ENCODE measurements at places on chromosomes 6 and 20.

DNA sequence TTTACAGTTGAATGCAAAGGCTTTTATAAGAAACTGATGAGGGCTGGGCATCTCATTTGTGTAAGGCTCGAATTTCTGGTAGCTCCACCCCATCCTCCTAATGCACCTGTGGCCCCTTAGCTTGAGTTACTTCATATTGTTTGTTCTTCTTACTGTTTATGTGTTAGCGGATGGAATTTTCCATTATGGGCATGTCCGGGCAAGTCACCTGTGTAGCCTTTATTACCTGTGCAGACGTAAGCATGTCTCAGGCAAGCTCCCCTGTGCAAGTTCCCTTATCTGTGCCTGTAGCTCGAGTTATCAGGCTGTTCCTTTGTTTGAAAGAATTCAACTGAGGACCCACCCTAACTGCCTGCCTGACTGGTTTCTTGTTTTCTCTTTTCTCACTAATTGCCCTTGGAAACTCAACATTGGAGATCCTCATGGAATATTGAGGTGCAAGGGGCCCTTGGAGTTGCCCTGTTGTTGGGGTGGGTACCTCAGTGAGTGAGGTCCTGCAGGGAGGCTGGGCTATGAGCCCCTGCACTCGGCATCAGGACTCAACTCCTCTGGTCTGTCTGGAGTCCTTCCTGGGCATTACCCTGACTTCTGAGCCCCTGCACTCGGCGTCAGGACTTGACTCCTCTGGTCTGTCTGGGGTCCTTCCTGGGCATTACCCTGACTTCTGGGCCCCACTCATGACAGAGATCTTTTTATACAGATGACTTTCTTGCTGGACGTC, 207.9 kb upstream of the SULF2 start:
- no peak for DNase-seq

GRCh38 chr6:46378161-46378881, 112.9 kb downstream of the RCAN2 start:
- DNase-seq: no peak

DNA sequence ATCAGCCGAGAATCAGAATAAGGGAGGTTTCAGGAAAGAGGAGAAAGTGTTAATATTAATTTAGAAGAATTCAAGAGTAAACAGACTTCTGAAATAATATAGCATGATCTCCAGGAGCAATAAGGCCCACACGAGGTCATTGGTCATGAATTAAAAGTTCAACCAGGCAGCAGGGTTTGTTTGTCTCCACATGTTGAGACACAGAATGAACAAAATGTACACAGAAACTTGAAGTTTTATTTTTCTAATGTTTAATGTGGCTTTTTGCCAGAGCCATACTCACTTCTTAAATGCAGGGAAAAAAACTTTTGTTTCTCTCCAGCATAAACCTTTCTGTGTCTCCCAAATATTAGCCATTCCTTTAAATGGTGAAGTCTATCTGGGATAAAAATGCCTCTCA, 504.5 kb downstream of the HDGFL1 start:
- DNase-seq: no peak

- no peak for DNase-seq
Measured at GRCh38 chr20:21301940-21302663, 1.0 kb upstream of the XRN2 start.

DNA sequence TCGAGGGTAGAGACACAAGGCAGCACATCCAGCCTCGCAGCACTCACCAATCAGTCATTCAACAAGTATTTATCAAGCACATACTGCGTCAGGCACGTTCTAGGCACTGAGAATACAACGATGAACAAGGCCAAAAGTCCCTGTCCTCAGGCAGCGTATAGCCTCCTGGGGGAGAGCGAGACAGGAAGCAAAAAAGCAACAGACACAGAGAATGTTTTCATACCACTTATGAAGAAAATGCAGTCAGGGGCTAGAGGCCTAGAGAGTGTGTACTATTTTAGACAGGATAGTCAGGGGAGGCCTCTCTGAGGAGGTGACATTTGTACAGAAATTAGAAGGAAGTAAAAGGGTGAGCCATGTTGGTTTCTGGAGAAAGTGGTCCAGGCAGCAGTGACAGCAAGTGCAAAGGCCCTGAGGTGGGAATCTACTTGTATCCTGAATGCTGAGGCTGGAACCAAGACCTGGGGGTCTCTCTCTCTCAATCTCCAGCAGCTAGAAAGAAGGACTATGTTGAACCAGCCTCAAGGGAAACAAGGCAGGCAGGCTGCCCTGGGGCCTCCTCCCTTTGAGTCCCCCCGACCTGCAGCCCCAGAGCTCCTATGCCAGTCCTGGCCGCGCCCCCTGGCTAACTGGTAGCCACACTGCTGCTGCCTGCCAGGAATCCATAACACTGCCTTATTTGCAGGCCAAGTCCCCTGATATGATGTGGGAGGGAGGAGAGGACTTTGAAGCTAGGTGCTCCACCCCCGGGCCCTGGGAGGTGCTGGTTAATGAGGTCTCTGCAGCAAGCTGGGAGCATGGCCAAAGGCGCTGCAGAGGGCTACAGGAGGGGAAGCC, 151.2 kb downstream of the GRM4 start:
- no peak for DNase-seq

DNA sequence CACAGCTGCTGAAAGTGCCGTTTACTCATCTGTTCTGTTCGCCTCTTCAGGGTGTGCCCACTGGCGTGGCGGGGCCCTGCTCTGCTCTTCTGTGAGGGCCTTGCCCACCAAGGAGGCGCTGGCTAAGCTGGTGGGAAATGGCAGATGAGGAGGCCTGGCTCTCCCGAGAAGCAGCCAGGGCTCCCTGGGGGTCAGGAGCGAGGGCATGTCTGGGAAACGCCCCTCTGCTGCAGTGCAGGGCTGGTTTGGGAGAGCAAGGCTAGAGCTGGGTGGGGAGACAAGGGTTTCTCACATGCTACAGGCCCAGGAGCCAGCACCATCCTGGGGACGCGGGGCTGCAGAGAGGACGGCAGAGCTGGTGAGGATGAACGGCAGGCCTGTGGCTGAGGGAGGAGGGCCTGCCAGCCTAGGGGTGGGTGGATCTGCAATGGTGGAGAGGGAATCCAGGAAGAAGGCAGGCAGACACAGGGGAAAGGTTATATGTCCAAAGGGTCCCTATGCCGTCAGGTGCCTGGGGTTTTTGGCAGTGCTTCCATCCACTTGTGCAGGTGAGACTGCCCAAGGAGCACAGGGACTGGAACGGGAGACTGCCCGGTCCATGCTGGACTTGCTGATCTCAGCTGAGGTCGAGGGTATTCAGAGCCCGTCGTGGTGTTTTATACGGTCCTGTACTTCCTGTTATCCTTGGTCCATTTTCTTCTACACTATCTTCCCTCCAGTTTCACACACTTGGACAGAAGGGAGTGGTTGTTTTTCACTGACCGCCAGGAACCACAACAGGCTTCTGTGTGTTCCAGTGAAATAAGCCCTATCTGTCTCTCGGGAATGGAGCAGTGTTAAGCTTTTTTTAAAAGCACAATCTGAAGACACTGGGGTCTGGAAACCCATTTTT, 119.2 kb downstream of the SYCP2 start:
- no peak for DNase-seq

- no peak for DNase-seq
Measured at GRCh38 chr6:124982669-124983068, 20.4 kb downstream of the RNF217 start.

DNA sequence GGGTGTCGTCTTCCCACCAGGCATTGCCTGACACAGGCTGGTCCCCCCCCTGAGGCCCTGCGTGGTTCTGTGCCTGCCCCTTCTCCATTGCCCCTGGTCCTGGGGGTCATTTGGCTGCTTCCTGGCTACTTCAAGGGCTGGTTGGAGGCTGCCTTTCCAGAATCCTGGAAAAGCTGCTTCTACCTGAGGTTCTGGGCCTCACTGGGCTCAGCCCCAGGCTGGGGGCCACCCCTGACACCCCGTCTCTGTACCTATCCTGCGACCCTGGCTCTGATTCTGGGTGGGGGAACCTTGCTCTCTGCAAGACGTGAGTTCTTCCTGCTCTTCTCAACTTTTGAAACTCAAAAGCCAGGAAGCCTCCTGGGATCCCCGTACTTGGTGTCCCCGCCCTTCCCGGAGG, 149.3 kb upstream of the PTPN1 start:
- DNase-seq: no peak

DNA sequence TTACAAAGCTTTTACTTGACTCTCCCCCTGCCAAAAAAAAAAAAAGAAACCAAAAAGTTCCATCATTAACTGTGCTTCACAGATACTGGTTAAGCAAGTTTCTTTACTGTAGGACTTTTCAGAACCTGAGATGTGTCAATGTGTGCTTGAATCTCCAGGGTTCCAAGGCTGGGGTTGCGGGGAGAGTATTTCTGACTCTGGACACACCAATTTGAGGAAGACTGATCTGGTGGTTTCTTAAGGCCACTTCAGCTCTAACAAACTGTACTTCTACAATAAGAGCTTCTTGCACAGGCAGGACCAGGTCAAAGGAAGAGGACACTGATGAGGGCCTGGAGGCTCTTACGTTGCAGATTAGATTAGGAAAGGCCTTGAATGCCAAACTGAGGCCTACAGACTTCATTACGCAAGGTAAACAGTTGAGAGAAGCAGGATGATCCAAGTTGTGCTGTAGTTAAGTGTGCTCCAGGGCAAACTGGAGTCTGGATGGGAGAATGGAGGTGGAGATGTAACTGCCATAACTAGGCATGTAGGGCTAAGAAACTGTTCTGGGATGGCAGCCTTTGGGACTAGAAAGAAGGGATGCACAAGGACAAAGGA, 24.4 kb downstream of the COMMD7 start:
- no peak for DNase-seq

- DNase-seq: no peak
Measured at GRCh38 chr6:163776196-163776905, 361.8 kb downstream of the QKI start.

GRCh38 chr20:17627101-17627955, 54.7 kb downstream of the RRBP1 start:
- DNase-seq: no peak
